ENCODE measurements at places on chromosomes 11 and 22. TPM values are rescaled to one million over a fixed set of nuclear protein-coding genes. Genes with fewer than 3 reads are reported as not detected.

Gene LSP1
- 181 TPM for total RNA-seq

Gene HNRNPUL2
- 56.0 TPM for total RNA-seq

Gene HBE1
- total RNA-seq = not detected

Gene NCF4
- total RNA-seq = 8.7 TPM

Gene H19
- not detected for total RNA-seq

Gene MYH9
- 720 TPM for total RNA-seq

Gene CTSC
- 70.7 TPM for total RNA-seq

Gene PLA2G6
- total RNA-seq = 69.5 TPM

Gene OR52A5
- not detected for total RNA-seq

Gene DMC1
- total RNA-seq = 15.8 TPM

Gene VPS11
- 19.2 TPM for total RNA-seq

Gene ABCC8
- total RNA-seq = not detected

Gene GRAP2
- 37.7 TPM for total RNA-seq

Gene SPA17
- total RNA-seq = 6.7 TPM

Gene RAB38
- 0.76 TPM for total RNA-seq

Gene CACNA1I
- 0.36 TPM for total RNA-seq

Gene TAF1D
- 325 TPM for total RNA-seq

Gene OR4A16
- not detected for total RNA-seq

Gene SORL1
- 48.1 TPM for total RNA-seq

Data from activated CD4-positive, alpha-beta memory T cell treated with anti-CD3 and anti-CD28 coated beads for 36 hours (primary cell).